ENCODE measurements at places on chromosomes 7 and 10. TPM values are rescaled to one million over a fixed set of nuclear protein-coding genes. Genes with fewer than 3 reads are reported as not detected.

- DNase-seq = no peak
Measured at GRCh38 chr10:131001438-131001837, 310.1 kb downstream of the TCERG1L start.

DNA sequence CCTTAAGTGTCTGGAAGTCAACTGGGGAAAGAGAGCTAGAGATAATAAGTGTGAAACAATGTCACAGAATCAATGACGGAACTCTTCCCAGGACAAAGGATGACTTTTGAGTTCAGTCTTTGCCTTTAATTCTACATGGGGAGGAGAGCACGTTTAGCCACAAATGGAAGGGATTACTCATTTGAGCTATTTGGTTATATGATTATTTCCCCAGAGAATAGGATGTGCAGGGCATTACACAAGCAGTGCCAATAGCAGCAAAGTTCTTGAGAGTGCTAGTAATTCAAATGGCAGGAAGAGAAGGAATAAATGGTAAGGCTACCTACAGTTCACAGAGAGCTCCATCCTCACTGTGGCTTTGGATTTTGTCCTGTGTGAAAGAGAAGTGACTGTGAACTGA lies 6.0 kb downstream of the EGFR start:
- no peak for DNase-seq

GRCh38 chr10:79054203-79055099 lies 14.3 kb upstream of the ZMIZ1 start:
- DNase-seq = no peak

- no peak for DNase-seq
Measured at GRCh38 chr10:10865303-10865702, 152.4 kb upstream of the CELF2 start.

GRCh38 chr10:126012485-126012884 lies 116.1 kb downstream of the FANK1 start:
- DNase-seq = no peak

GRCh38 chr10:85602713-85603112 lies 763.9 kb downstream of the GRID1 start:
- DNase-seq = no peak

KLF14 gene
- polyA plus RNA-seq = 0.37 TPM

DNA sequence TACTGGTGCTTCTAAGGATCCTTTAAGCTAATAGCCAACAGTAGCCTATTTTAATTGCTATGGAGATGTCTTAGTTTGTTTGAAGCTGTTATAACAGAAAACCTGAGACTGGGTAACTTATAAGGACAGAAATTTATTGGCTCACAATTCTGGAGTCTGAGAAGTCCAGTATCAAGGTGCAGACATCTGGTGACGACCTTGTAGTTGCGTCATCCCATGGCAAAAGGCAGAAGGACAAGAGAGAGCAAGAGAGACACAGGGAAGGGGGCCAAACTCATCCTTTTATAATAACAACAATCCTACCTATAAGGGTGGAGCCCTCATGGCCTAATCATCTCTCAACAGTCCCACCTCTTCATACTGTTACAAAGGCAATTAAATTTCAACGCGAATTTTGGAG lies 39.1 kb downstream of the NRCAM start:
- DNase-seq = no peak

- no peak for DNase-seq
Measured at GRCh38 chr7:107007007-107007891, 37.3 kb upstream of the PRKAR2B start.

DNA sequence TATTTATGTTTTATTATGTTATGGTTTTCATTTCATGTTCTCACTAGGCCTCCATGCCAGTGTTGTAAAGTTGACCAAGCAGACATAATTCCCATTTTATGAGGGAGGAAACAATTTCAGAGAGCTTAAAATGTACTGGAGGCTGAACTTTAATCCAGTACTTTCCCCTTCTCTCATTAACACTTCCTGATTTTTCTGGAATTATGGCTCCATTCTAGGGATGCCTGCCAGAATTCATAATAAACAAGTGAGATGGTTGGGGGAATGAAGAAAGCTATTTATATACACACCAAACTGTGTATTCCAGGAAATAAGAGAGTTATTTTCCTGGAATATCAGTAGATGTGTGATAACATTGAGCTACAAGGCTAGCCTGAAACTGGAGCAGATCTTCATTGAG lies 6.9 kb downstream of the TMEM236 start:
- no peak for DNase-seq

GRCh38 chr7:137157256-137157655 lies 186.3 kb downstream of the PTN start:
- DNase-seq = no peak

HOXA1 gene
- 2.5 TPM for polyA plus RNA-seq

DNA sequence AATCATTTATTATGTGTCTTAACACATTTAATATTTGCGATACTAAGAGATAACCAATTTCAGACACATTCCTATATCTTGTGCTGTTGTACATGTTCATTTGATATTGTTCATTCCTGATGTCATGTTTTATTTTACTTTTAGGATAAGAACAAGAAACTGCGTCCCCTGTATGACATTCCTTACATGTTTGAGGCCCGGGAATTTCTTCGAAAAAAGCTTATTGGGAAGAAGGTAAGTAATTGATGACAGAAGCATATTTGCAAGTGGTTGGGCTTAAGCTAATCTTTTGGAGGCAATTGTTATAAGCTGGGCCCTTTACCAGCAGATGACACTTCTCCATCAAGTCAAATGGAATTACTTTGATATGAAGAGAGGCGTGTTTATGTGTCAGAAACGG lies 155.3 kb downstream of the SND1 start:
- no peak for DNase-seq

GRCh38 chr10:121774404-121774803 lies 153.4 kb downstream of the ATE1 start:
- DNase-seq = no peak

- no peak for DNase-seq
Measured at GRCh38 chr10:69952069-69952800, 100.4 kb upstream of the MACROH2A2 start.

DNA sequence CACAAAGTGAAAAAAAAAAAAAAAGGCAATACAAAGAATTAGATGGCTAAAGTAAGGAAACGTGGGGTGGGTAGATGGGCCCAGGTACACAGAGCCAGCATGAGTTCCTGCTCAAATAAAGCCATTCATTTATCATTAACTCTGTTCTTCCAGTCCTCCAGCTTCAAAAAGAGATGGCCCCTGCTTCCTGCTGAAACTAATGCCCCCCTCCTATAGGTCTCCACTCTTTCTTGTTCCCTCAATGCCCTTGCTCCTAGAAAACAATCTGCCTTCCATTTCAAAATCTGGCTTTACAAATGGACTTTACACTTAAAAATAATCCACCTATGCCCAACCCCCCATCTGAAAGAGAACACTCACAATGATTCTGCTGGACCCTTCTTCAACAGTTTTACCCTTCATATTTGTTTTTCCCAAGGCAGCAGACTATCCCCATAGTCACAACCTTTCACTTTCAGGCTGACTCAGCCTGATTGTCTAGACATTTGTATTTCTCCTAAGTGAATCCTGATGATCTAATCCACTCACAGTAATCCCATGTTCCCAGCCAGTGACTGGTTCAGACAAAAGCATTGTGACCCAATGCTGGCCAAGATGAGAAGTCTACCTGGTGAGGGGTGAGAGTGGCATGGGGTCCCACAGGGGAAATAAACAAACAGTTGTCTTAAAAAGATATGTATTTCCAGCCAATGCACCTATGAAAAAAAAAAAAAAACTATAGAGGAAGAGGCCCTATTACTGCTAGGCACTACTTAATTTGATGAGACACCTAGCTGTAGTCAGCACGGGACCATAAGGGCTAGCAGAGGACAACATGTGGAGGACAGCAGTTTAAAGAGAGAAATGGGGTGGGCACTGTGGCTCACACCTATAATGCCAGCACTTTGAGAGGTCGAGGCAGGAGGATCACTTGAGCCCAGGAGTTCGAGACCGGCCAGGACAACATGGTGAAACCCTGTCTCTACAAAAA lies 74.6 kb upstream of the GRID1 start:
- DNase-seq = no peak

GRCh38 chr10:42630537-42631134 lies 7.7 kb downstream of the ZNF33B start:
- DNase-seq = no peak

GRCh38 chr10:23558361-23558799 lies 119.5 kb downstream of the OTUD1 start:
- DNase-seq = no peak

- DNase-seq = no peak
Measured at GRCh38 chr7:134770676-134771075, 8.8 kb upstream of the CALD1 start.

POLR2J3 gene
- 98.1 TPM for polyA plus RNA-seq

- no peak for DNase-seq
Measured at GRCh38 chr10:73647211-73647874, 6.1 kb upstream of the MYOZ1 start.

GRCh38 chr7:33804140-33804660 lies 101.1 kb upstream of the BMPER start:
- DNase-seq = no peak

ELN gene
- polyA plus RNA-seq = 58.1 TPM

DNA sequence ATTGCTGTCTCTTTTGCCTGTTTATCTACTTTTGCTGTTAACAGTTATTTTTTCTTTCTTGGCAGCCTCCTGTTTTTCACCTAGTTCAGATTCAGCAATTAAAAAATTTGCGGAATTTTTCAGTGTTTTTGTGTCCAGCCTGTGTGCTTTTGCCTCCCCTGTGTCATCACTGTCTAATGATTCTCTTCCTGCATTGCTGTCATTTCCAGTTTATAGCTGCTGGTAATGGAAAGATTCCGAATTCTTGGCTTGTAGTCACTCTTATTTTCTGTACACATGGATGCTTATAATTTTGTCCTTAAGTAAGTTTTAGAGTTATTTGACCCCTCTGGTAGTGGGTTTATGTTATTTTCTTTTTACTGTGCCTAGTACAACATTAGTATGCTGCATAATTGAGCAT lies 25.1 kb downstream of the GLRX3 start:
- no peak for DNase-seq

- DNase-seq = no peak
Measured at GRCh38 chr10:29991382-29991781, 68.0 kb downstream of the JCAD start.

DNA sequence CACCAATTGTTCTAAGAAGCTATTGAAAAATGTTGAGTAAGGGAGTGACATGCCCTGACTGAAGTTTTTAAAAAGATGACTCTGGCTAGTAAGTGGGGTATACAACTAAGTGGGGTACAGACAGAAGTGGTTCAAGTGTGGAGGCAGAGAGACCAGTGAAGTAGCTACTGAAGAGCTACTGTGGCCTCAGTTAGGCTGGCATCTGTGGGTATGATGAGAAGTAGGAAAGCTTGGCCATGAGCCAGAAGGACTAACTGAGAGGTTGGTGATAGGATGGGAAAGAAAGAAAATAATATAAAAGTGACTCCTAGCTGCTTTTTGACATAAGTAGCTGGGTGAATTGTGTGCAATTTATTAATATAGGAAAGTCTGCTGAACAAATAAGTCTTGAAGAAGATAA lies 176.6 kb downstream of the SEMA3D start:
- DNase-seq = no peak

GRCh38 chr10:5534880-5535856 lies 10.4 kb downstream of the CALML3 start:
- DNase-seq = no peak

ELOVL3 gene
- 2.8 TPM for polyA plus RNA-seq

DNA sequence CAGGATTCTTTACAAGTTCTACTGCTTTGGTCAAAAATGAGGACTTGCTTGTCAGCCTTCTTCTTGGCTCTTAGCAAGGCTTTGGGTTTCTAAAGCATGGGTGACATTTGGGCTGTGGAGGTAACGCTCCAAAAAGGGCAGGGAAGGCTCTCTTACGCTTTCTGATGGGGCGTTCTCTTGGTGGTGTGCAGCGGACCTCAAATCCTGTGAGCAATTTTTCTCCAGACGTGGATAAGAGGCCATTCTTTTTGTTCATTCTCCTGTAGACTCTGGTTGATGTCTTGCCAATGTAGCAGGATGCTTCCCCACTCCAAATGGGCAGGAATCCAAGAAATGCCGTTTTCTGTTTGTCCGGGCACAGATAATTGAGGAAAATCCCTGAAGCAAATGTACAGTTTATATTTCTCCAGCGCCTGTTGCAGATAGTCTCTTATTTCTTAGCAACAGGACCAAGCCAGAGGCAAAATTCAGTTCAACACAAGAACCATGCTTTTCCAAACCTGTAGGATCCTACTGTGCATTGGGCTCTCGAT lies 138.4 kb upstream of the NFE2L3 start:
- DNase-seq = no peak

DNA sequence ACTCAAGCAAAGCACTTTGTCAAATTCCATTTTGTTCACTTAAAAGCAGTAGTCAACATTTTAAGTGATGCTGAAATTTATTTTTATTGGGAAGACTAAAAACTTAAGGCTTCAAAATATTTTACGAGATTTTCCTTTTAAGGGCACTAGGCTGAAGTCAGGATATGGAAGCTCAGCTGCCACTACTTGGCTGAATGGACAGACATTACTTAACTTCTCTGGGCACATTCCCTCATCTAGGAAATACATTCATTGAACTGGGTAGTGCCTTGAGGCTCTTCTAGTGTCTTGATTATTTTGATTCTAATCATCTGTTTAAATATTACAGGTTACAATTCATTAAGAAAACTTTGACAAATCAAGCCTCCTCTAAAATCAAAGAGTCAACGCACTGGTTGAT lies 11.1 kb downstream of the MEOX2 start:
- DNase-seq = no peak

VSTM2A gene
- polyA plus RNA-seq = 3.1 TPM

GRCh38 chr10:103202319-103202718 lies 9.2 kb upstream of the NT5C2 start:
- DNase-seq = no peak

CAV2 gene
- polyA plus RNA-seq = 28.3 TPM

GRCh38 chr10:71389768-71390460 lies 6.8 kb upstream of the CDH23 start:
- DNase-seq = no peak

- peak; percentile 39 for DNase-seq
Measured at GRCh38 chr7:108347616-108348015, 108.6 kb downstream of the NRCAM start.

- DNase-seq = no peak
Measured at GRCh38 chr10:14592026-14592425, 182.7 kb downstream of the FAM107B start.

DNA sequence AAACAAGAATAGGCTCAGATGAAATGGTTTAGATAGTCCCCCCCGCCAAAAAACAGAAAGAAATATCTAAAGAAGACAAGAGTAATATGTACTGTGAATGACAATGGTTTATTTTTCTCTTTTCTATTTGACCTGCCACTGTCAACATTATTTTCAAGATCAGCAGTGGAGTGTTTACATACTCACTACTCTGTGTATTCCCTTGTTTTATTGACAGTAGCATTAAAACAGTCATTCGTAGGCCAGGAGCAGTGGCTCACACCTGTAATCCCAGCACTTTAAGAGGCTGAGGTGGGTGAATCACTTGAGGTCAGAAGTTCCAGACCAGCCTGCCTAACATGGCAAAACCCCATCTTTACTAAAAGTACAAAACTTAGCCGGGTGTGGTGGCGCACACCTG lies 245.3 kb upstream of the SLC26A5 start:
- no peak for DNase-seq

GRCh38 chr7:35037211-35037525 lies at the start of gene DPY19L1:
Gene DPY19L1 (minus strand): TSS chr7:35037485. CDS start chr7:35037394, 91 bp downstream.
- DNase-seq = no peak

All from right renal cortex interstitium (tissue), 3 donors.